B cell (primary cell): ENCODE measurements at places on chromosomes 5 and 9.

- no peak for DNase-seq
Measured at GRCh38 chr5:22348027-22348426, 505.1 kb downstream of the CDH12 start.

DNA sequence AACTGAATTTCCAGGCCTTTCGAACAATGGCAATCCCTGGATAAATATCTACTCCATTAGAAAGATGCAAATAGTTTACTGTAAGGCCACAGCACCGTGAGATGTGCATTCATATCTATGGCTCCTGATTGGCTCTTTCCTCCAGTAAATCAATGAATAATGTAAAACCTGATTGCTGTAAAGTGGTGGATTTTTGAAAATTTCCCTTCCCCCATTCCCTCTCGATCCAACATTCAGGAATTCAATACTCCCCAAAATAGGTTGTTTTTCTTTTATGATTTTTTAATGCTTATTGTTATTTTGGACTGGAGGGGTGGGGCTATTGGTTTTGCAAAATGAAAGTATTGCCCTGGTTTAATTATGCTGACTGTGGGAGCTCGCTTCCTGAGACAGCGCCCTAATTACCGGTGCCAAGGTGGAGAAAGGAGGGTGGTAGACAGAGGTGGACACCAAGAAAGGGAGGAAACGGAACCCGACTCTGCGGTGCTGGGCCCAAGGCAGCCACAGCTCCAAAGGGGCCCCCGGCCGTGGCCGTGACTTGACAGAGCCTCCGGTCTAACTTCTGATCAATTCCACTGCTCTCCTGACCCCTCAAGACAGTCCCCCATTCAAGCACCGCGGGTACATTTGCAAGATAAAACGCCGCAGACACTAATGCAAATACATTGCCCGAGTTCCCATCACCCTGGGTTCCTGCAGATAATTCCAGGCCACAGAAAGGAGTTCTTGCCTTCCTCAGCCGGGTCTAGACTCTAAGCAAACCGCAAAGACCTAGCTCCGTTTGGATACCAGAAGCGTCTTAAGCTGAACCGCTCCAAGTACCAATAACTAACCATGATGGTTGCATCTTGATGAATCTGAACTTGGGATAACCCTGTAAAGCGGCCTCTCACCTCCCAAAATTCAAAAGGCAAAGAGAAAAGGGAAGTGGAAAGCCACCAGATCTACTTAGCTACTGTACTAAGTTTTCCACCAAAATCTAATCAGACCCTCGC, 211.2 kb downstream of the MEF2C start:
- peak; percentile 40 for DNase-seq

GRCh38 chr9:127817881-127818434, 15.3 kb downstream of the FPGS start:
- no peak for DNase-seq

DNA sequence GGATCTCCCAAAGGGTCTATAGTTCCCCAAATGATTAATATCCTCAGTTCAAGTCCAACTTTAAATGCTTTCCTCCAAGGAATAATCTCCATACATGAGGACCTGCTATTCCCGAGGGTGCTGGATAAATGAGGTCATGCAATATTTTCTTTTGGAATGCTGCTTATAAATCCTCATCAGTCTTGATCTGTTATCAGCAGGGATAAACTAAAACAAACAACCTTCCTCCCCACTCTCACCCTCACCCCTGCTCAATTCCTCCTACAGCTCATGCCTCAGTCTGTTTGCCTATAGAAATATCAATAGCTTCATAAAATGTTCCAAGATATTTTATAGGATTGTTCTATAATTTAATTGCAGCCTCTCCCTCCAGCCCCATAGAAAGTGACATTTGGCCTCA, 61.1 kb downstream of the GLRA1 start:
- DNase-seq, result no peak

DNA sequence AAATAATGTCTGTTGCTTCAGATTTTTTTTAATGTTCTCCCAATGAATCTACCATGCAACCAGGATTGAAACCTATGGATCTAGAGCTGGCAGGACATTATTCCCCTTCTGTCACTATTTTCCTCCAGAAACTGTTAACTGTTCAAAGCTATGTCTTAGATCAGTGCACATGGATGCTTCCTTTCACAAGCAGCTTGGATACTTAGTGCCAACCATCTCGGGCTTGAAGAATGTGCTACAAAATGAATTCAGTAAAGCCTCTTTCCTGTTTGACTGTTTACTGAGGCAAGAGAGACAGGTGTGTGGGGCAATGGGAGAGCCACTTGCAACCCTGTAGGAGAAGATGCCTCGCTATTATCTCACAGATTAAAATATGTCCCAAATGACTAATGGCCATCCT, 774.8 kb downstream of the KCTD16 start:
- no peak for DNase-seq

- DNase-seq, result no peak
Measured at GRCh38 chr9:115202181-115202580, 84.2 kb upstream of the TNC start.

DNA sequence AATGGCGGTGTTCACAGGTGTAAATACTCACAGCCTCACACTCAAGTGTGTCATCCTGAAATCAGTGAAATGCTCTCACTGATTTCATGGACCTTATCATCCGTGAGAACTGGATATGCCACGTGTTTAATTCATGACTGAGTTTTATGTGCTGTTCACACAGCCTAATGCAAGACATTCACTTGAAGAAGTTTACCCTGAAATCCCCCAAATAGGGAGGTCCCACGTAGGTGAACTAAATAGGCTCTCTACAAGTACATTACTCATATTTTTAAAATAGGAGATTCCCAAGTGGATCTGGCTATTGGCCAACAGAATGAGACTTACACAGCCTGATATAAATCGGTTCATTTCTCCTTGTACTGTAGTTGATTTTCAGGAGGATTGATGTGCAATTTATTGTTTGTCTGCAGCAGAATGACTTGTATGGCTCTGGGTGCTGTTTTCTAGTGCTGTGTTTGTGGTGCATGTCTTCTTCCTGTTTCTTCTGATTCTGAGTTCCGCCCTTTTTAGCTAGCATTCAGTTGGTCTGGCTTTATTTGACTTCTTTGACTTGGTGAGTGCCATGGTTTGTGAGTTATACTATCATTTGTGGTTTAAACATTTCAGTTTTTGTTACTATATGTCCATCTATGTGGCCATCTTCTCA, 25.1 kb downstream of the TRIO start:
- peak; percentile 67 for DNase-seq

DNA sequence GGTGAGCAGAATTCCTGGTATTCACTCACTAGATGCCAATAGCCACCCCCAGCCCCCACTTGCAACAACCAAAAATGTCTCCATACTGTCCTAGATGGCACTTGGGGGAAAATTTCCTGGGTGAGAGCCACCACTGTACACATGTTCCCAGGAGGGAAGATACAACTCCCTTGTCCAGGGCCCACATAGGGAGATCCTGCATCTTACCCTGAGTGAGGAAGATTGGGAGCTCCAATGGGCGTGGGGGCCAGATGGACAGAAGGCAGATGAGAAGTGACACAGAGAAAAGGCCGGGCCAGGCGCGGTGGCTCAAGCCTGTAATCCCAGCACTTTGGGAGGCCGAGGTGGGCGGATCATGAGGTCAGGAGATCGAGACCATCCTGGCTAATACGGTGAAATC, 12.3 kb upstream of the IPPK start:
- no peak for DNase-seq

DNA sequence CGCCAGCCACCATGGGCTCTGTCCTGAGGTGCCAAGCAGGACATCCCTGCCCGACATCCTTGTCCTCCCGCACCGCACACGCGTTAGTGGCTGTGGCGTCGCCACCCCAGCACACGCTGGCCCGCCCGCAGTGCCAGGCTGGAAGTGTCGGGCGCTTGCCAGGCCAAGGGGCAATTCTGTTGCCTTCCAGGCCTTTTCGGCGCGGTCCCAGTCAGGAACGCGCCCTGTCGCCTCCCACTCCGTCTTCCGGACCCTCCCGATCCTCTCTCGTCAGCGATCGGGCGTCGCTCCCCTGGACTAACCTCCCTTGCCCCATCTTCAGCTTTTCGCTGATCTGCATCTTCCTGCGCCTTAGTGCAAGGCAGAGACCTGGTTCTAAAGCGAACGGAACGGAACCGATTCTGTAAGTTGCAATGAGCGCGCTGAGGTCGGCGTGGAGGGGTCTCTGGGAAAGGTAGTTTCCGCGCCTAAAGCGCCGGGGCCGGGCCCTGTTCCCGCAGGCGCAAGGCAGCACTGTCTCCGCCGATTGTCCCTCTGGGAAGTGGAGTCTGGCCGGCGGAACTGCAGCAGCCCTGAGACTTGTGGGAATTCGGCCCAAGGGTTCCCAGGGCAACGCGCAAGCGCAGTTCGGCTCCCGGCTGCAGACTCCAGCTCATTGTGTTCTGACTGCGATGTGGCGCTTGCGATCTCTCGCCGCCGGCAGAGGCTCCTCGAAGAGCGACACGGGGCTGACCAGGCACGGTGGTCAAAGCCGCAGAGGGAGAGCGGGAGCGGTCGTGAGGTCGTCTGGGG, at the start of gene ZNF454:
ZNF454 (plus strand) TSS at position 630 of the 792 bp plus-strand sequence. CDS start 1,594 bp downstream, outside the sequence.
- no peak for DNase-seq

- no peak for DNase-seq
Measured at GRCh38 chr5:10331341-10331796, 22.1 kb upstream of the MARCHF6 start.

DNA sequence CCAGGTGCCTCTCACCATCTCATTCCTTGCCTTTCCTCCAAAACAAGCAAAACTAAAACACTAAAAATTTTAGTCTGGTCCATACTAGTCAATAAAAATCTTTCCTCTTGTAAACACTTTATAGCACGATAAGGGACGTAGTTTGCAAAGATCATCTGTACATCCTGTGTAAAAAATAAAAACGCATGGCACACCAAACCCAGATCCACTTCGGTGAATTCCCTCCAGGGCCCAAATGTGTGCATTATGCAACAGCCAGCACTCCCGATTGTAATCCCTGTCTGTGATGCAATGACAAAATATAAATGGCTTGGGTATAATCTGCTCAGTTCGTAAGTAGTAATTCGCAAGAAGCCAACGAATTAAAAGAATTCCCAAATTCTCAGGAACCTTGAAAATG, 1.4 kb downstream of the FAM169A start:
- no peak for DNase-seq

DNA sequence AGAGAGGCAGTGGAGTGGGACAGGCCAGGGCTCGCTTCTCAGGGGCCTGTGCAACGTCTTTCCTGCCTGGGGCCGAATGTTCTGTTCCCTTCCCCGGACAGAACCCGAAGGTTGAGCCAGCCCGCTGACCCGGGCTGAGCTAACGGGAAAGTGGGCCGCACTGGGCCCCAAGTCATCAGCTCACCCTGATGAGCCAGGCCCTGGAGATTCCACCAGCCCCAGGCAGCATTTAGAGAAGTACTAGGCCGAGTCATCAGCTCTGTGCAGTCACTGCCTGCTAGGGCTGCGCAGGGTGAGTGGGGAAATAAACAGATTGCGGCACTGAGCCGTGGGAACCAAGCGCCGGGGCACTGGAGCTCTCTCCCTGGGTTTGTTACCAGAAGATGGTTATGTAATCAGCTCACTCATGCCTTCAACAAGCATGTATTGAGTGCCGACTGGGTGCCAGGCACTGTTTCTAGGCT, 29.1 kb upstream of the DUSP1 start:
- no peak for DNase-seq

GRCh38 chr9:136107953-136108647, 10.6 kb downstream of the TMEM250 start:
- DNase-seq, result no peak

DNA sequence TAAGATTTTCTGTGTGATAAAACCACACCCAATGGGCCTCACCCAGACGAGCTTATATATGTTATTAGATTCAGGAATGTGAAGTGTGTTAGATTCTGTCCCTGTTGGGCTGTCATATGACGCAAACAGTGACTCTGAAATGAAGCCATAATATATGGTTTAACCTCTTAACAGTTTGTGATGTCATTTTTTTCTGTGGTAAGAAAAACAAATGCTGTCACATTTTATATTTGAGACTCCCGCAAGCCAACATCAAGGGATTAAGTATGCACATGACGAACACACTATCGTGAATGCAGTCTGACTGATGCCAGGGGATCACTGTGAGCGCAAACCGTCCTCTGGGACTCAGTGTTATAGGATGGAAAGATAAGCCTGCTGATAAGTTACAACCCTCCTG, 321.7 kb downstream of the SH3GL2 start:
- no peak for DNase-seq

- DNase-seq, result no peak
Measured at GRCh38 chr5:136686192-136686872, 321.0 kb upstream of the TRPC7 start.
